Fibroblast of gingiva (primary cell): ENCODE measurements at places on chromosomes 5 and 9.
A peak's percentile ranks its signal among the peaks of the same experiment; 100 is the strongest.

DNA sequence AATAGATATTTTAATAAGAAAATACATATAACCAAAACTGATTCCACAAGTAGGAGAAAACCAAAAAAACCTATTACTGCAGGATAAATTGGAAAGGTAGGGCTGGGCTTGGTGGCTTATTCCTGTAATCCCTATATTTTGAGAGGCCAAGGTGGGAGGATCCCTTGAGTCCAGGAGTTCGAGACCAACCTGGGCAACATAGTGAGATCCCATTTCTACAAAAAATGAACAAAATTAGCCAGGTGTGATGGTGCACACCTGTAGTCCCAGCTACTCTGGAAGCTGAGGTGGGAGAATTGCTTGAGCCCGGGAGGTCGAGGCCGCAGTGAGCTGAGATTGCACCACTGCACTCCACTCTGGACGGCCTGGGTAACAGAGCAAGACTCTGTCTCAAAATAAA, 189.2 kb upstream of the IER5L start:
- no peak for DNase-seq

DNA sequence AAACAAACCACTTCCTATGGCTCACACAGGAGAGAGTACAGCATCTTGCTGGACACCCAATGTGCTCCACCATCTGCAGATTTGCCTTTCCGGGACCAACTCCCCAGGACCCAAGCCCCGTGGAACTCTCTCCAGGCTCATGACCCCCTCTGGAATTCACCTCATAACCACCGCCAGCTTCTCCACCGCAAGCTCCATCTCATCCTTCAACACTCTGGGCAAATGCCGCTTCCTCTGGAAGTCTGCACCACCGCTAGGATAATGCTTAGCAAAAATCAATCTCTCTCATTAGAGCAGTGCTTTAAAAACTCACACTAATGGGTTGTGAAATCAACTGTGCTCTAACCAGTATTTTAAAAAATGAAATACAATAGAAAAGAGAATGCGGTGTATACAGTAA, 150.0 kb downstream of the COL23A1 start:
- DNase-seq = no peak

- peak; percentile 51 for DNase-seq
Observed at GRCh38 chr5:141512390-141512910, 23.6 kb downstream of the PCDHGC5 start.

- no peak for DNase-seq
Observed at GRCh38 chr9:132078699-132079356, 839 bp downstream of the MED27 start.

DNA sequence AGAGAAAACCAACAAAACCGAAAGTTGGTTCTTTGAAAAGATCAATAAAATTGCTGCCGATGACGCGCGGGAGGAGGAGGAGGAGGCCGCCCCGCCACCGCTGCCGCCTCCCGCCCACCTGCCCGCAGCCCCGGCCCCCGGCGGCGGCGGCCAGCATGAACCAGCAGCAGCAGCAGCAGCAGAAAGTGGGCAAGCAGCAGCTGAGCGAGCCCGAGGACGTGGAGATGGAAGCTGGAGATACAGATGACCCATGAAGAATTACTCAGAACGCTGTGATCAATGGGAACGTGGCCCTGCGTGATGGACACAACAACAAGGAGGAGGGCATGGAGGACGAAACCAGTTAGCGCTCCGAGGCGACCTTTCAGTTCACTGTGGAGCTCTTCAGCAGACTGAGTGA, 53.9 kb upstream of the EFNA5 start:
- no peak for DNase-seq

GRCh38 chr9:27539479-27540441, 10.1 kb upstream of the MOB3B start:
- peak; percentile 90 for DNase-seq

DNA sequence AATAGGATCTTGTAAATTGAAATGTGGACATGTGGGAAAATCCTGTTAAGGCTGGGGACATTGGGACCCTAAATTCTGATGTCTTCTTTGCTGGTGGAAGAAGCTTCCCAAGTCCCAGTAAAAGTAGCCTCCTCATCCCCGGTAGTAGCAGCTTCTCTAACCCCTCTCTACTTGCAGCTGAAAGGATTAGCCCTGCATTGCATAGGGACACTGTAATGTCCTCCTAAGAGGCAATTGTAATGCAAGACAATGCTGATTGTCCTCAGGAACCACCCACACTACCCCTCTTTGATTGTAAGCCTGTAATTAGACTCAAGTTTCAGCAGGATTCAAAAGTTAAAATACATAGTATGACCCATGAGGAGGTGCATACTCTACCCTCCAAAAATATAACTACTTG, 1938.4 kb upstream of the C9orf72 start:
- no peak for DNase-seq

DNA sequence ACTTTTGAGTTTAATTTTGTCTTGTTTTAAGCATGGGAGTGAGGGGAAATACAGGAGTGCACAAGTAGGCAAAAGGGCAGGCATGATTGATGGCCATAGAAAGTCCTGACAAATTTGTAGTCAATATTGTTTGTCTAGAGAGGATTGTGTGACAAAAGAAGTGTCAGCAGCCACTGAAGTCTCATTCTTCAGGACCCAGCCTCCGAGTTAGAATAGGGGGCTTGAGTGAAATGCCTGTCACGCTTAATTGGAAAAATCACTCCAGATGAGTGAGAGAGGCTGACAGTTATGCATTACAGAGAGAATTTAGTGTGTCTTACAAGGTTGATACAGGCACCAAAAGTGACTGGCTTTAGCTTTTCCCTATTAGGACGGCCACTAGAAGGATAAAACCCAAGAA, 81.9 kb upstream of the RPS23 start:
- DNase-seq = no peak

GRCh38 chr9:33318225-33318624, 27.9 kb downstream of the NFX1 start:
- DNase-seq = no peak

GRCh38 chr9:36932198-36932597, 101.9 kb downstream of the PAX5 start:
- DNase-seq = no peak

- DNase-seq = no peak
Observed at GRCh38 chr9:31839273-31839672, 545.2 kb upstream of the ACO1 start.

DNA sequence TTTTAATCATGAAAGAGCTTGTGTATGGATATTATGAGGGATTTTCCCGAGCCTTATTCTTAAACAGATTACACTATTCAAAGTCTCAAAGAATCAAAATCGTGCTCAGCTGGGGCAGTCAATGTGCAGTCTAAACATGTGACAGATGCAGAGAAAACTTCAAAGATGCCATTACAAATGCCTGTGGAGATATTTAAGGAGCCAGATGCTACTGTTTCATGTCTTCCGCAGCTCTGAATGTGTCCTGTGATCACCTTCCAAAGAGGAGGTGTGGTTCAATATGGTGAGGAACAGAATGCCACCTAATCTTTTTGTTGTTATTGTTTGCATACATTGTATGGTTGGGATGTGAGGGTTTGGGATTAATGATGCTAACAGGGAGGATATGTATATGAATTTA, 593.3 kb upstream of the ARRDC3 start:
- DNase-seq = no peak

- DNase-seq = no peak
Observed at GRCh38 chr5:139121120-139121519, 77.0 kb downstream of the SIL1 start.

- DNase-seq = no peak
Observed at GRCh38 chr5:135053989-135054388, 20.0 kb upstream of the PITX1 start.

DNA sequence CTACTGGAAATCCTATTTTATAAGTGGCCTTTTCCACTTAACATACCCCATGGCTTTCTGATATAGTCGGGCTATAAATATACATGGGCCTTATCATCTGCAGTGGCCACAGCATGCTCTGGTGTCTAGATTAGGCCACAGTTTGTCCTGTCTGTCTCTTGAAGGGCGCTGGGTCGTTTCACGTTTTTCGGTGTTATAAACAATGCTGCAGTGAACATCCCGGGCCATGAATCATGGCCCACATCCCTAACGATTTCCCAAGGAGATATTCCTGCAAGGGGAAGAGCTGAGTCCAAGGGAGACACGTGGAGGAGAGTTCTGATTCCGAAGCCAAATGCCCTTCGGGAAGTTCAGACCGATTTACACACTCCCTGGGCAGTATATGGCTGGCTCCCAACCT, 8.4 kb downstream of the PLPP7 start:
- peak; percentile 44 for DNase-seq

- DNase-seq = no peak
Observed at GRCh38 chr5:40983781-40984180, 74.5 kb downstream of the C7 start.

DNA sequence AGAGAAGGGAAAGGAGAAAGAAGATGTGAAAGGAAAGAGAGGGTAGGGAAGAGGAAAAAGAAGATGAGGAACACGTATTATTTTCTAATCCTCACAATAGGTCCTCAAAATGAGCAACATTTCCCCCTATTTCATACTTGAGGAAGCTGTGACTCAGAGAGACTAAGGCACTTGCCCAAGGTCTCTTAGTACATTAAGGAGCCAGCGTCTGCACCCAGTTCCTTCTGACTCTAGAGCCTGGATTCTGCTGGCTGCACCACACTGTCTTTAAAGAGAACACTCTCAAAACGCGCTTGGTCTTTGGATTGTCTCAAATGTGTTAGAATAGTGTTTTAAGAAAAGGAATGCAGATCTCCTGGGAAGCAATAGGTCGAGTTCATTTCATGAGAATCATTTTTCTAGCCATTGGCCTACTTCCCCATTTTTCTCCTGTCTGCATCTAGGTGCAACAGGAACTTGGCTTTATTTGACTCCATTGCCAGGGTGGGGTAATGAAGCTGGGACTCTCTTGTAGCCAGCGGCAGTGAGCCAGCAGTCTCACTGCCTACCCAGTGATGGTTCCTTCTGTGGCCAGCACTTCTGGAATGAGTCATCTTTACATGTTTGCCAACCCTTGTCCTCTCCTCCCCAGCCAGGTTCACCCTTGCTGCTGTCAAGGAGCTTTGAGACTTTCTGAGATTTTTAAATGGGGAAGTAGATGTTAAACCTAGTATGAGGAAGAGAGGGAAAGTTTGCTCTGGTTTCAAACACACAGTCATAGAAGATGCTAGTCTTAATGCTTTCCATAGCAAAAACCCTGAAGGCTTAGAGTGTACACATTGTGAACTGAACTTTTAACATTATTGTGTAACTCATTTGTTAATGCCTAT, 82.7 kb downstream of the DOCK8 start:
- no peak for DNase-seq

- DNase-seq = no peak
Observed at GRCh38 chr5:95102687-95103086, 182.2 kb downstream of the MCTP1 start.

DNA sequence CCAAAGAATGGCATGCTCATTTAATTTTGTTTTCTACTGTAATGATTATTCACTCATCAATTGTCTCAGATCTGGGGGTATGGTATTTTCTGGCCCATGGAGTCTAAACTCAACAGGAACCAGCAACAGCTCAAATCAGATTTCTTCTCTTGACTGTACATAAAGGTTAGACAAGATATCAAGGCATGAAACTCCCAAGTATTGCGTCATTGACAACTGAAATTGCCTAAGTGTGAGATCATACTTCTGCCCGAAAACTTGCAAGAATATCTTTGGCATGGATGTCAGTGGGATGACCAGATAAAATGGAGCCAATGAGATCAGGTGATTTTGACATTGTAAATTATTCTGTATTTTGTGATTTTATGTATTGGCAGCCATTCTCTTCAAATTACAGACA, 141.7 kb upstream of the STK32A start:
- DNase-seq = peak; percentile 54

DNA sequence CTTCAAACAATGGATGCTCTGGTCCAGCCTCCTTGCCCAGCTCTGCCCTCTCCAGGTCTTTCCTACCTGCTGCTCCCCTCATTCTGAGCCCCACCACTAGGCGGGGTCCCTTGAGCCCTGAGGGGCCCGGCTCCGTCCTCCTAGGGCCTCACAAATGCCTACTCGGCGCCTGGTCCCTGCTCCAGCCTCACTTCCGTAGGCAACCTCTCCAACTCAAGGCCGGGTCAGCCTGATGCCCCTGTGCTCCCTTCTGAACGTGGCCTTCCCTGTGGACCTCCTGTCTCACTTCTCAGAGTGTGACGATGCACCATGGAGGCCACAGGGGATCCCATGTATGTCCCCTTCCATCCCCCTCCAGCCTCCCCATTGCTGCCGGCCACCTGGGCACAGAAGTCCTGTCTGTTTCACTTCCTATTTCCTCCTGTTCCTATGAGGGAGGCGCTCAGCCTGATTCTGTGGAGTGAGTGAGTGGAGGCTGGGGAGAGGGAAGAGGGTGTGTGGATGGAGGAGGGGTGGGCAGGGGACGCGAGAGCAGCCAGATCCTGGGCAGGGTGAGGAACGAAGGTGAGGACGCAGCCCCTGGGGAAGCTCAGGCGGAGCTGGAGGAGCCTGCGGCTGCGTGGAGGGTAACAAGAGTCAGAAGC, 127.2 kb upstream of the FAM120A start:
- no peak for DNase-seq

DNA sequence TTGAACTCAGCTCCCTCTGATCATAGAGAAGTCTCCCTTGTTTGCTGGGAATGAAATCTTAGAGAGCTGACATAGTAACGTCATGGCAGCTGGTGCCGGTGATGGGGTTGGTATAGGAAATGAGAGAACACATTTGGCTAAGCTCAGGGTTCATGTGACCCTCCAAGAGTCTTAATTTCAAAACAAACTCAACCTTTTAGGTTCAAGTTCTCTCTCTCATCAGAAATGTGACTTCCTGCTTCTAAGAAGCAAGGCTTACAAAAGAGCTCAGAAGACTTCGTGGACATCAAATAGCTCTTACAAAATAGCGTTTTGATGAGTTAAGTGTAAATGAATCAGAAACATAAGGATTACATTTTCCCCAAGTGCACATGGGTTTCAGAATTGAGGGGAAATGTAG, 97.3 kb downstream of the PAPPA start:
- peak; percentile 90 for DNase-seq

- peak; percentile 74 for DNase-seq
Observed at GRCh38 chr9:71820403-71820921, 52.1 kb upstream of the CEMIP2 start.

- no peak for DNase-seq
Observed at GRCh38 chr9:99809586-99810319, 11.9 kb upstream of the NR4A3 start.

GRCh38 chr5:145244788-145245187, 590.4 kb downstream of the PRELID2 start:
- DNase-seq = peak; percentile 13

GRCh38 chr9:136051453-136051836, 43.6 kb downstream of the NACC2 start:
- no peak for DNase-seq

DNA sequence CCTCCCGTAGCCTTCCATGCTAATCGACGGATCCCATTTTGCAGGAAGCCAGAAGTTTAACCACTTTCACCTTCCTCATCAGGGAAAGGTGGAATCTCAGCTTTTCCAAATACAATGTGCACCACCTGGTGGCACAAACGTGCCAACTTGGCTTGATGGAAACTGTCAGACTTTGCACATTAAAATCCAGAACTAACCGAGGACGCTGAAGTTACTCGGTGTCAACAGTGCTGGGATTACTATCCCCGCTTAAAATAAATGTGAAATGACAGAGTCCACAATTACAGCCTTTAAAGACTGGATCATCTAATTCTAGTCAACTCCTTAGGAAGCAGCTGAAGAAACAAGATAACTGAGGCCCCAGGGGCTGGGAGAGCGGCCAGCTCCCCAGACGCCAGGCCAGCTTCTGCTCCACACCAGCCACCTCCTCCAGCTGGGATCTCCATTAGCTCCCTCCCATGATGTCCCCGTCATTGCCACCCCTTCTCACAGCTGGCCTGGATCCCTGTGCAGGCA, 50.1 kb upstream of the RETREG1 start:
- DNase-seq = no peak
